ENCODE measurements at places on chromosomes 6 and 20.

DNA sequence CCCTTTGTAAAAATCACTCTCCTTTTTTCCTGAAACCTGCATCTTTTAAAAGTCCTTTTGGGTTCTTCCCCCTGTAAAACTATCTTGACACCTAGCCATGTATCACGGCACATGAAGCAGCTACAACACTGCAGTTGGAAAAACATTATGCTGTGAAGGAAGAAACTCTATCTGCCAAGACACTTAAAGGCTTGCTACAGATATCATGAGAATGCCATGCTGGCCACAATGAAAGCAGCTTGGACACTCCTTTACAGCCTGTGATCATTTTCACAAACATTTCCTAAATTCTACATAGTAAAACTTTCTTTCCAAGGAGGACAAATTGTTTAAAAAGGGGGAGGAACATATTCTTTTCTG lies 31.8 kb downstream of the CNKSR3 start:
- H3K4me1 ChIP-seq: peaks cover 71% of the 10 kb centered on the region
- no peak for DNase-seq

DNA sequence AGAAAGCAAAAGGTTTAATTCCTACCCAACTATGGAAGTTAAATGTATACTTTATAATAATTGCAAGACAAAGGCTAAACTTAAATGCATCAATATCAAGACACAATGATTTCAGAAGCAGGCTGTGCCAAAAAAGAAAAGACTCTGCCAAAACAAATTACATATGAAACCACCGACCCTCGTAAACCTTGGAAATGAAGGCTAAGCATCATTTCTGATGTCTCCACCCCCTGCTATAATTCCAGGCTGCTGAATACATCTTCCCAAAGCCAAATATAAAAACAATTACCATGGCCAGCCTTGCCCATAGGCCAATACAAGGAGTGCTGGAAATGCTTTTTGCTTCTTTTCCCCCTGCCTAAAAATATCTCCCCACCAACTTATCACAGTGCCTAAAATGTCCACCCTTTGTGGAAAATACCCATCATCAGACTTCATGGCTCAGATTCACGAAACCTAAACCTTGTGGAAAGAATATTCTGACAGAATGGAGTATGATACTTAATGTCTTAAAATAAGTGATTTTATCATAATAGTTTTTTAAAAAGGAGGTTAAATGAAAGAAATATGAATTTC lies 37.4 kb downstream of the RCAN2 start:
- DNase-seq: no peak
- no peaks in the 10 kb centered on the region for H3K36me3 ChIP-seq
- no peak overlapping the region for H3K4me3 ChIP-seq
- H3K27me3 ChIP-seq: no peaks in the 10 kb centered on the region
- H3K27ac ChIP-seq: no peak overlapping the region

DNA sequence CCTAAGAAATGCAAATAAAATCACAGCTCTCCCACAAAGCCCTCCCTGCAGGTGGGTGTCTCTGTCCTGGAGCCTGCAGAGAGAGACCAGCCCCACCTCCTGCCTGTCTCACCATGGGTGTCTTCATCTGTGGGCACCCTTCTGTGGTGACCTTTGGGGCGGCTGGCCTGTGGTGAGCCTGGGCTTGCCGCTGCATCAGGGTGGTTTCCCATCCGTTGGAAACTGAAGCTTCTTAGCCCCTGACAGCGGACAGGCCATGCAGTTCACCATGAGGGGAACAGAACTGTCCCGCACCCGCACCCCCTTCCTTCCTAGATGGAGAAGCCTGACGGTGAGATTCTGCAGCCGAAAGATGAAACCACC lies 42.3 kb upstream of the FRMD1 start:
- no peaks in the 10 kb centered on the region for H3K27me3 ChIP-seq
- no peak for DNase-seq
- H3K4me3 ChIP-seq: no peak overlapping the region
- H3K4me1 ChIP-seq: no peaks in the 10 kb centered on the region

DNA sequence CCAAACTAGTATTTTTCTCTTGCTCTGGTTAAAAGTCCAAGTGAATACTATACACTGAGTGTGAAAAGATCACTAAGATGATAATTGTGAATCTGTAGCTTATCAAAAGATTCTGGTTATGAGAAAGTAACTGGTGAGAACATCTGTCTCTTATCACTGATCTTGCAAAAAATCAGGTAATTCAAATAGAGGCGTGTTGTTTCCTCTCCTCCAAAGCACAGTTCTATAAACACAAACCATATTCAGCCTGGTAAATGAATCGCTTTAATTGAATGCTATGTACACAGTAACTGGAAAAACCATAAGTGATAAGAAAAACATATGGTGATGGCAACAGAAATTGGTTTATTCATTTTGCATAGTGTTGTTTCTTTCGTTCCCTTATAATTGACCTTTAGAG lies 161.0 kb downstream of the RALGAPA2 start:
- no peaks in the 10 kb centered on the region for H3K36me3 ChIP-seq
- H3K4me1 ChIP-seq: no peaks in the 10 kb centered on the region
- no peak for DNase-seq
- H3K4me3 ChIP-seq: no peak overlapping the region

DNA sequence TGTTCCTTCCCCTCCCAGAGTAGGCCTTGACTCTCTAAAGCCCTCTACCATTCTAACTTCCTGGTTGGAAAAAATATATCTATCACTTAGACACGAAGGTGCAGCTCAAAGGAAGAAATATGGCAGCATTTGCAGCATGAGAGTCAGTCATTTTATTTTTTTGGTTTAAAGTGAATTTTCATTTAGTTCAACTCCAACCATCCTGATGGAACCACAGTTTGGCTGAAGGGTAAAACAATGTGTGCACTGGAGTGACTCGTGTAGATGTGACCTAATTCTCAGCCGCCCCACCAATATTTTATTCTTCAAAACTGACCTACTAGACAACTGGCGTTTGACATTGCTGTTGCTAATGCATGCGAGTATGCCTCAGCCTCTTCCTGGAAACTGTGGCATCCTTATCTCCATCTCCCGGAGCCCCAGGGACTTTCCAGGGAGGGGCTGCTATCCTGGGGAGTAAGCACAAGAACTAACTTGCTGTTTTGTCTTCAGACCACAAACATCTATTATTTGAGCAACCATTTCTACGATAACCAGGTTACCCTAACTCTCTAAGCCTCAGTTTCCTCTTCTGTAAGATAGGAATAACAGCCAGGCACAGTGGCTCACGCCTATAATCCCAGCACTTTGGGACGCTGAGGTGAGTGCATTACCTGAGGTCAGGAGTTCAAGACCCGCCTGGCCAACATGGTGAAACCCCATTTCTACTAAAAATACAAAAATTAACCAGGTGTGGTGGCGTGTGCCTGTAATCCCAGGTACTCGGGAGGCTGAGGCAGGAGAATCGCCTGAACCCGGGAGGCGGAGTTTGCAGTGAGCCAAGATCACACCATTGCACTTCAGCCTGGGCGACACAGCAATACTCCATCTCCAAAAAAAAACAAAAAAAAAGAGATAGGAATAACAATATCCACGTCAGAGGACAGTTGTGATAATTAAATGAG lies 148.7 kb upstream of the JARID2 start:
- H3K27ac ChIP-seq: no peak overlapping the region
- no peaks in the 10 kb centered on the region for H3K36me3 ChIP-seq
- DNase-seq: no peak
- no peaks in the 10 kb centered on the region for H3K4me1 ChIP-seq

GRCh38 chr6:145763742-145764141 lies 28.4 kb upstream of the EPM2A start:
- no peak for DNase-seq
- H3K4me3 ChIP-seq: no peak overlapping the region
- H3K27me3 ChIP-seq: no peaks in the 10 kb centered on the region
- no peaks in the 10 kb centered on the region for H3K4me1 ChIP-seq
- no peaks in the 10 kb centered on the region for H3K36me3 ChIP-seq

- no peak for DNase-seq
- no peak overlapping the region for H3K4me3 ChIP-seq
- H3K36me3 ChIP-seq: no peaks in the 10 kb centered on the region
- no peaks in the 10 kb centered on the region for H3K4me1 ChIP-seq
These were observed 172.0 kb downstream of the TBC1D7 start for GRCh38 chr6:13156381-13156780.

DNA sequence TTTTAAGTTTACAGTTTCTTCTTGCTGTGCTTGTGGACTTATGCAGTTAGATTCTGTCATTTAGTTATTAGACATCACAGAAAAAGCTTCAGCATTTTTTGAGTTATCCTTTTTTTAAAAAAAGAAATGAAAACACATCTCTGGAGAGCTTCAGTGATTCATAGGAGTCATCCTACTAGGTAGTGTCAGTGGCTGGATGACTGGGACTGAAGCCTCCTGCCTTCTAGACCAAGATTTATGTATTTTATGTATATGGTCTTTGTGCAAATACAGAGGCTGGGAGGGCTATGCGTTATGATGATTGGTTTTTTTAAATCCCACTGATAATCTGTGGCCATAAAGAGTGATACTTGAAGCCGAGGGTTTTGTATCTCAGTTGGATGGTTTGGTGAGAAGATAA lies 125.9 kb upstream of the JAG1 start:
- no peaks in the 10 kb centered on the region for H3K27me3 ChIP-seq
- no peaks in the 10 kb centered on the region for H3K4me1 ChIP-seq
- peak; percentile 21 for DNase-seq

DNA sequence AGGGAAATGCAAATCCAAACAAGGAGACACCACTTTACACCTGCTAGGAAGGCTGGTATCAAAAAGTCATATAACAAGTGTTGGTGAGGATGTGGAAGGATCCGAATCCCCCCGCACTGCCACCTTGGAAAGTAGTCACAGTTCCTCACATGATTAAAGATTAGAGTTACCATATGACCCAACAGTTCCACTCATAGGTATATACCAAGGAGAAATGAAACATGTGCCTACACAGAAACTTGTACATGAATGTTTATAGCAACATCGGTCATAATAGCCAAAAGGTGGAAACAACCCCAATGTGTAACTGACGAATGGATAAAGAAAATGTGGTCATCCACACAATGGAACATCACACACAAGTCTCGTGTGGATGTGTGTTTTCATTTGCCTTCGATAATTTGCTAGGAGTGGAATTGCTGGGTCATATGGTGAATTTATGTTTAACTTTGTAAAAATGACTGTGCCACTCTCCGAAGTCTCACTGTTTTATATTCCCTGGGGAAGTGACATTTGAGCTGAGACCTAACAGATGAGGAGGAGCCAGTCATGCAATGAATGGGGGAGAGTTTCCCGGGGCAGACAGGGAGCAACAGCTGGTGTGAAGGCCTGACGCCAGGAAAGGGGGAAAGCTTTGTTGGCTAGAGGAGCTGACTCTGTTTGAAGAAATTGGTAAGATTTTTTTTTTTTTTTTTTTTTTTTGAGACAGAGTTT lies 125.9 kb upstream of the MLN start:
- no peaks in the 10 kb centered on the region for H3K36me3 ChIP-seq
- no peak overlapping the region for H3K4me3 ChIP-seq
- H3K27me3 ChIP-seq: no peaks in the 10 kb centered on the region
- DNase-seq: no peak

DNA sequence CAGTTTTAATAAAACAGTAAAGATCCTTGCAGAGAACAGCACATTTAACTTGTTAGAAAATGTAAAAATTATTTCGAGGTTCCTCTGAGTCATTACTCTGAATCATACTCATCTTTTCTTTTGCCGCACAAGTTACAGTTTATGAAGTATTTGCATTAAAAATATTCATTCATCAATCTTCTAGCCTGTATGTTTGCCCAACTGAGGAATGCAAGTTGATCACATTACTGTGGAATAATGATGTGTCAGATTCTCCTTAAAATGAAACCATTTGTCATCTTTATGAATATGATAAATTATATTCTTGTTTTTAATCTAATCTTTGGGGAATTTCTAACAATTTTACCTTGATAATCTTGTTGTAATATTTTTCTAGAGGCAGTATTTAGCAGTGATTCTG lies 340.4 kb upstream of the OPRM1 start:
- H3K36me3 ChIP-seq: no peaks in the 10 kb centered on the region
- H3K4me1 ChIP-seq: no peaks in the 10 kb centered on the region
- no peak for DNase-seq
- H3K27me3 ChIP-seq: no peaks in the 10 kb centered on the region

DNA sequence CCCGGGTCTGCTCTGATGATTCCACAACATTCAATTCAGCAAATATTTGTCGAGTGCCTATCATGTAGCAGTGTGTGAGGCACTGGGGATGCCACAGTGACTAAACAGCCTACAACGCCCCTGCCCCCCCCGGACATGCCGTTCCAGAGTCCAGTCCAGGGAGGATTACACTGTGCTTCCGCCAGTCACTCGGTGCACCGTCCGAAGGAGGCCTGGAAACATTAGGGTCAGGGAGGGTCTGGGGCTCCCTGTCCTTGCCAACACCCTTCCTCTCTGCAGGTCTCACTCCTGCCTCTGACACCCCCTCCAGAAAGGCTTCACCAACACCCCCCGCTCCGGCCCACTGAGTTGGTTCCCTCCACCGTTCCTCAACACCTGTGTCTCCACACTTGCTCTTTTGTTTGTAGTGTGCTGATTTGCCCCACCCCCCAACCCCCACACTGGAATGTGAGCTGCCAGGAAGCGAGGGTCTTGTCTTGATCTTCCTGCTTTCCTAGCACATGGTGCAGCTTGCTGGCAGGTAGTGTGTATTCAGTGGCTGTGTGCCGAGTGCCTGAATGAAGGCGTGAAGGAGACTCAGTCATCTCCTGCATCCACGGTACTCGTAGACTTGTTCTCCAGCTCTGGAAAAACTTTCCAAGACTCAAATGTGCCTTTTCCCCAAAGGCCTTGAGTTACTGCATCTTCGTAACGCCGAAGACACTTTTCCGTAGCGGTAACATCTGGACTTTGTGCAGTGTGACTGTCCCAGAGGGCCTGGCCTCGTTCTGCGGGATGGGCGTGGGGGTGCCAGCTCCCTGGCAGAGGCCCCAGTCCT lies 150.4 kb downstream of the ZDHHC14 start:
- peaks cover 31% of the 10 kb centered on the region for H3K4me1 ChIP-seq
- H3K27ac ChIP-seq: no peak overlapping the region

GRCh38 chr20:24245094-24245493 lies 224.3 kb upstream of the SYNDIG1 start:
- H3K27ac ChIP-seq: no peak overlapping the region
- no peaks in the 10 kb centered on the region for H3K27me3 ChIP-seq
- H3K4me3 ChIP-seq: no peak overlapping the region
- no peaks in the 10 kb centered on the region for H3K4me1 ChIP-seq
- DNase-seq: no peak
- no peaks in the 10 kb centered on the region for H3K36me3 ChIP-seq

DNA sequence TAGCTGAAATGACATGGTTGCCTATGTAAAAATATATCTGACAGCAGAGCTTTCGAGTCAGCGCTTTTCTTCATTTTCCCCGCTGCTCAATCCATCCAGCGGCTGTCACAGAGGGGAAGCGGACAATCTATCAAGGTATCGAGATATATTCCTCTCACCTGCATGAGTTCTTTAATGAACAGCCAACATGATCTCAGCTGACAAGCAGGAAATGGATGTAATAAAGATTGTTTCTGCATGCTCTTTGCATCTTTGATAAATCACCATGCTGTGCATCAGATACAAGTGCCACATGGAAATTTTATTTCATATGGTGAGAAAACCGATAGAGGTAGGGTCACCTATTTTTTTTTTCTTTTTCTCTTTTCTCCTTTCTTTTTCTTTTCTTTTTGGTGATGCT lies 602.3 kb upstream of the MMS22L start:
- DNase-seq: no peak
- no peak overlapping the region for H3K27ac ChIP-seq
- H3K27me3 ChIP-seq: no peaks in the 10 kb centered on the region
- no peak overlapping the region for H3K4me3 ChIP-seq
- H3K36me3 ChIP-seq: no peaks in the 10 kb centered on the region

- no peaks in the 10 kb centered on the region for H3K36me3 ChIP-seq
- no peaks in the 10 kb centered on the region for H3K27me3 ChIP-seq
- no peak for DNase-seq
- no peak overlapping the region for H3K4me3 ChIP-seq
These were observed 529.0 kb downstream of the TBC1D32 start for GRCh38 chr6:120805276-120805675.
